Peyer's patch (tissue), 4 donors: ENCODE measurements at places on chromosomes 3 and 15. TPM values are rescaled to one million over a fixed set of nuclear protein-coding genes. Genes with fewer than 3 reads are reported as not detected.

The CKMT1A gene
- 102 TPM for total RNA-seq

DNA sequence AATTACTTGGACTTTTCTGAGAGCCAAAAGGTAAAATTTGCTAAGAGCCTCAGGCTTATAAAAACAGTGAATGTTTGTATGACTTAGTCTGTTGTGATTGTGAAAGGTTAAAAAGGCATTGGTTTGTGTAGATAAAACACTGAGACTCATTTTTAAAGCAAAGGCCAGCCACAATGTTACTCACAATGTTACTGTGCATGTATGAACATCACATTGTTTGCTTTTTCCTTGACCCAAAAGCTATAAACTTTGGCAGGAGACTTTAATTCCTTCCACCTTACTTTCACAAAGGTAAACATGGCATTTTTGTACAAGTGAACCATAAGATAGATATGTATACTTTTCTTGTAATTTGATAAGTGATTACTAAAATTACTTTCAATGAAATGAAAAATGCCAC lies 70.5 kb downstream of the NPAP1 start:
- DNase-seq: no peak

DNA sequence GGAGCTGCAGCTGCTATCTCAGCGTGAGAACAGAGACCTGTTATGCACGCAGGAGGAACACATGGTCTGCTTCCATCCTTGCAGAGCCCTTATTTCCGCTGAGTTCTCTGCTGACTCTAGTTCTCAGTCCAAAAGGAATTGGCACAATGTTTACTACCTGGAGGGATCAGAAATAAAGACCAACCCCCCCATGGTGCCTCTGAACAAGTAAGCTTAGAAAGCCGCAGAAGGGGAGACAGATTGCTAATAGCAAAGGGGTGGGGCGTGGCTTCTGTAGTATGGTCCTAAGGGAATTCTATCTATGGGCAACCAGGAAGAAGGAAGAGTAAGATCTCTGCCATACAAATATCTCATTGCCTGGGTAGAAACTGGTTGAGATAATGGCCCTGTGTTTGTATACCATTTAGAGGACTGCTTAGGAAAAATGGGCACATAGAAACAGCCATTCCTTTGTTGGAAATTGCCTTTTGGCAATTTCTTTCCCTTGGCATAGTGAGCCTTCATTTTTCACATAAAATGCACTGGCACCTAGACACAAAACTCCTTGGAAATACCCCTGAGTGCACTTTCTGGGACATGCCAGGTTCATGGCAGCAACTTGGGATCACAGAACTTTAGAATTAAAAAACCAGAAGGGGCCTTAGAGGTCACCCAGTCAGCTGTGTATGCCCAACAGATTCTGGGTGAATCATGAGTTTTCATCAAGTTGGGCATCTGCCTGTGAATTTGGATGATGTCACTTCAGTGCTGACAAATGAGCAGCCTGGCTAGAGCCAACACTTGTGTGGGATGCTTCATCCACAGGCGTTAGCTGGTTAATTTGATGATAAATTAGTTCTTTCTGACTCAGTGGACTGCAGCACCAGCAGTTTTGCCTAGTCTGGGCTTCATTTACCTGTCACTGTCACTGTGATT lies 57.4 kb upstream of the STXBP5L start:
- DNase-seq: no peak

GRCh38 chr3:121817753-121818152 lies 17.1 kb downstream of the IQCB1 start:
- DNase-seq: no peak

DNA sequence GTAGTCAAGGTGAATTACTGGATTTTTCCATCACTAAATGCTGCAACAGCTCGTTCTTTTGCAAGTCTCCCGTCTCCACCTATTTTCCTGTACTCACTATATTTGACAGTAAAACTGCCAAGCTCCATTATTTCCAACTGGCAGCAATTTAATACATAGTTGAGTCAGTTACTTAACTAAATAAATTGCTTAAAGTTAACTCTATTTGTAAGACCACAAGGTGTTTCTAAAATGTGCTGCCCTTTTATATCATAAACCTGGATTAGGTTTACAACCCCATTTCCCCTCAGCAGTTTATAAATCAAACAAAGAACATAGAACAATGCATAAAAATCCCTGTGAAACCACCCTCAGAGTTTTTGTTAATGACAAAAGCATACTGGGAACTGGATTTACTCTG lies 211.4 kb upstream of the DPH6 start:
- DNase-seq: no peak

DNA sequence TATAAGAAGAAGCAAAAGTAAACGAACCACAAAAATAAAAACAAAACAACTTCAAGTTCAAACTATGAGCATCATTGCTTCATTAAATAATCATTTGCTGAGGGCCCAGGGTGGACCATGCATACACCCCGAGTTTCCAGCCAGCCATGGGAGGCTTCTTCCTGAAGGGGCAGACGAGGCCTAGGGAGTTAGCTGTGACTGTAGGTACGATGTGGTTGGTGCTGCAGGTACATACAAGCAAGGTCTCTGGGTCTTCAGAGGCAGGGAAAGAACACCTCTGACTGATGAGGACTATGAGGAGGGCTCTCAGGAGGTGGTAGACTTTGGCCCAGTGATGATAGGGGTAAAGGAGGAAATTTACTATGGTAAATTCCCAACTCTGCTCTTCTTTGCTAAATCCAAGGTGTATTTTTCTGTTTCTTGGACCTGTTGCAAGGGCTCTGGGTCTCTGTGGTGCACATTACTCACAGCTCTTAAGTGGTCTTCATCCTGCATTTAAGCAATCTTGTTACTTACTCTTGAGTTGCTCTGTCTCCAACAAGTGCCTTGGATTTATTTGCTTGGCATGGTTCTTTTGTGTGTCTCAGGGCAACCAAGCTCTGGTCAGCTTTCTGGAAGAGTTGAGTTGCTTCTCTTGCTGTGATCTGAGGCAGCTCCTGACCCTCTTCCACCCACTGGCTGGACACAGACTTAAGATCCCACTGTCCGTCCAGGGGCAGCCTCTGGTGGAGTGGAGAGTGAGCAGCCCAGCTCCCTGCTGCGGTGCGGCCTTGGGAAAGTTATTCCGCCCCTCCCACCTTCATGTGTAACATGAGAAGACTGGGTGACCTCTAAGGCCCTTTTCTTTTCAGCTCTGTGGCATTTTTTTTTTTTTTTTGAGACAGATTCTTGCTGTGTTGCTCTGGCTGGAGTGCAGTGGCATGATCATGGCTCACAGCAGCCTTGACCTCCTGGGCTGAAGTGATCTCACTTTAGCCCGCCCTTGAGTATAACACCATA lies 56.1 kb upstream of the KIF23 start:
- DNase-seq: no peak

The STX19 gene
- 7.0 TPM for total RNA-seq

- DNase-seq: no peak
Measured at GRCh38 chr3:187102073-187102634, 37.1 kb downstream of the RPL39L start.

The PSMD6 gene
- 38.4 TPM for total RNA-seq

GRCh38 chr3:55128225-55128823 lies 200.5 kb upstream of the LRTM1 start:
- no peak for DNase-seq

GRCh38 chr3:115517457-115518050 lies 105.8 kb upstream of the GAP43 start:
- DNase-seq: no peak

DNA sequence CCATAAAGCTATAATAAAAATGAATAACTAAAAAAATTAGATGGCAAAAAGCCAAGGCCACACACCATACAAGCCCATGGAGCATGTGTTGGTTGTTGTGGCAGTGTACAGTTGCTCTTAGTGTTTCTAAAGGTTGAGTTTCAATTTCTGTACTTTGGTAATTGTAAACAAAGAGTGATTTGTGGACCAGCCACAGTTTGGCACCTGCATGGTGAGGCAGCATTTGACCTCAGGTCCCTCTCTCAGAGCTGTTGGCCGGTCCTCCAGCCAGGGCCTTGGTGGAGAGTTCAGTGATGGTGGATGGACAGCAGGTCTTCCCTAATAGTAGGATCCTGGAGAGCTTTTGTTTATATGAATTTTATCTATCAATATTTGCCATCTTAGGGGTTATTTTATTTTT lies 5.6 kb downstream of the ACAD9 start:
- no peak for DNase-seq

GRCh38 chr15:80990955-80991354 lies 1.3 kb upstream of the MESD start:
- DNase-seq: no peak

GRCh38 chr3:69848113-69848512 lies 108.8 kb downstream of the MITF start:
- DNase-seq: no peak

DNA sequence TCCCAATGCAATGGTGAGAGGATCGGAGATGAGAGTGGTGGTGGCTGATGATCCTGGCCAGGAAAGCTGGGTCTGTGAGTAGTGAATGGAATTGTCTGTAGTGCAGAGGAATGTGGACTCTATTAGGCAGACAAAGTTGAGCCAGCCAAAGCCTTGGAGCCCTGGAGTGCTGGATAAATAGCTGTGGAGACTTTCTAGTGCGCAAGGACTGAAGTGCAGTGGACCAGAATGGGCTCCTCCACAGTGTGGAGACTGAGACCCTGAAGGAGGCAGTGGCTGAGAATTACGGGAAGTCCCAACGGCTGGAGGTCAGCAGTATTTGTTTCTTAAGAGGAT lies 874 bp downstream of the ZNF662 start:
- no peak for DNase-seq

DNA sequence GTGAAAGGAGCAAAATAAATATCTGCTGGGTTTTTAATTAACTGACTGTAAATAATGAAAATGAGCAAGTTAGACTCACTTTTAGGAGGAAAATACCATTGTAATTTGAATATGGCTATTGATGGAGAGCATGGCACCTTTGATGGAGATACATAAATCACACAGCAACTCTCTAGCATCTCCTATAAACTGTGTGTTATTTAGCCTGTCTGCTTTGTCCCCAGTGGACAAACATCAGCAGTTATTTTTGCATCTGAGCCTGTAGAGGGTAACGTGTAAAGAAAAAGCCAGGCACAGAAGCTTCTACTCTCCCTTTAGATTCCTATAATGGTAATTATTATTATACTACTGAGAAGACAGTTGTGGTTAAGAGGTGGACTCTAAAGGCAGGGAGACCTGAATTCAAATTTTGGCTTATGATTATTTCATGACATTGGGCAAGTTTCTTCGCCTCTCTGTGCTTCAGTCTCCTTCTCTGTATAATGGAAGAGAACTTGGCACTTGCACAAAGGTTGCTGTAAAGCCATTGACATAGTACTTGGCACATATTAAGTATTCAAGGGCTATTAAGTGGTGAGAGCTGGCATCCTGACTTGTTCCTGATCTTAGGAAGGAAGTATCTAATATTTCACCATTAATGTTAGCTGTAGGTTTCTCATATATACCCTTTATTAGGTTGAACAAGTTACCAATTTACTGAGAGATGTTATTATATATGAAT lies 289.5 kb upstream of the TRIM42 start:
- DNase-seq: no peak

The ZNF770 gene
- total RNA-seq: 11.5 TPM

GRCh38 chr3:189529468-189529867 lies 101.7 kb upstream of the TP63 start:
- no peak for DNase-seq

DNA sequence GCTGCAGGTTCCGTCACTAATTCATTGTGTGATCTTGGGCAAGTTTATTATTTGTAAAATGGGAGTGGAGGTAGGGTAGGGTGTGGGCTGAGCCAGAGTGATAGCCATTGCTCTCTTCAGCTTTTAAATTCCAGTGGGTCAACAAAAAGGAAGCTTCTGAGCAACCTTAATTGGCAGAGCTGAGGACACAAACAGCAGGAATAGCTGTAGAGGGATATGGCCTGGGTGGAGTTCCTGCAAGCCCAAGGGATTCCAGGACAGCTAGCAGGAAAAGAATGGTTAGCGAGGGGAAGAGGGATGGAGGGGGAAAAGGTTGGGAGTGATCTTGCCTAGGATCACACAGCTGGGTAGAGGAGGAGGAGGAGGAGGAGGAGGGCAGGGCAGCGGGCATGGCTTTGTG lies 11.4 kb downstream of the CCK start:
- DNase-seq: no peak

DNA sequence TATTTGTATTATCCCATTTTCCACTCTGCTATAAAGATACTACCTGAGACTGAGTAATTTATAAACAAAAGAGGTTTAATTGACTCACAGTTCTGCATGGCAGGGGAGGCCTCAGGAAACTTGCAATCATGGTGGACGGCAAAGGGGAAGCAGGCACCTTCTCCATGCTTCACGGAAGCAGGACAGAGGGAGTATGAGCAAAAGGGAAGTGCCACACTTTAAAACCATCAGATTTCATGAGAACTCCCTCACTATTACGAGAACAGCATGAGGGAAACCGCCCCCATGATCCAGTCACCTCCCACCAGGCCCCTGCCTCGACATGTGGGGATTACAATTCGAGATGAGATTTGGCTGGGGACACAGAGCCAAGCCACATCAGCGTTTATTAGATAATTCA lies 172.8 kb downstream of the NR2F2 start:
- DNase-seq: no peak

DNA sequence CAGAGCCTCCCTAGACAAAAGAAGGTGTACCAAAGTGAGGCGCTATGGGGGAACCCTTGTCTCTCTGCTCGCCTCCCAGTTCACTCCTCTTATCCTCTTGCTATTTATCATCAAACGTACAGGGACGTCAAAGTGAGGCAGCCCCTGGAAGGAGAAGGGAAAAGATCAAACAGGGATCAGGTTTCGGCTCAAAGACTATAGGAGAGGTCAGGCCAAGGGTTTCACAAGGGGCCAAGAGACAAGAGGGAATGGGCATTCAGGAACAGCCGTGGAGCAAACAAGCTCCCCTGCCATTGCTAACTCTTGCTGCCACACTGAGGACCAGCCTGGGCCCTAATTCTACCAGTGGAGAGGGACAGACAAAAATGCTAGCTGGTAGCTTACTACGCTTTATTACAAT lies 168.7 kb downstream of the GREM1 start:
- no peak for DNase-seq

The SPESP1 gene
- total RNA-seq: not detected

DNA sequence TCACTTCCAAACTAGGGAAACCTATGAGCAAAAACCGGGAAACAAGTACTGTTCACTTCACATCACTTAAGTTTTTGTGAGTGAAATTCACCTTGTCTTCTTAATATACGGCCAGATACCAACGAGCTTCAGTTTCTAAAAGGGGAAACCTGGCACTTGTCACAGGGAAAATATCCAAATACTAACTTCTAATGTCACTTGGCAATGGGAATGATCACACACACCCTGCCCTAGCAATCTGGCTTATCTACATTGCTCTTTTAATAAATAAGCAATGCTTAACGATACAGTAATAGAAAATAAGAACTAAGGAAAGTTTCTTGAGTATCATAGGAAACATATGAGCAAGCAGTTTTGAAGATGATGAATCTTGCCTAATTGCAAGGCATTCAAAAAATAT lies 34.6 kb upstream of the PLOD2 start:
- no peak for DNase-seq

The ABHD6 gene
- 9.1 TPM for total RNA-seq

The DAZL gene
- not detected for total RNA-seq

The GOLGA6L24 gene
- total RNA-seq: not detected

- DNase-seq: no peak
Measured at GRCh38 chr3:78221796-78222195, 1181.9 kb downstream of the ROBO2 start.

GRCh38 chr3:72536206-72536877 lies 311.9 kb downstream of the SHQ1 start:
- no peak for DNase-seq
